ENCODE measurements at places on chromosomes 3 and 15. TPM values are rescaled to one million over a fixed set of nuclear protein-coding genes. Genes with fewer than 3 reads are reported as not detected.

- no peaks in the 10 kb centered on the region for H3K36me3 ChIP-seq
- peak overlapping the region; percentile 51 for H3K27ac ChIP-seq
- H3K27me3 ChIP-seq: no peaks in the 10 kb centered on the region
- H3K4me1 ChIP-seq: peaks cover 43% of the 10 kb centered on the region
- no peak overlapping the region for H3K4me3 ChIP-seq
Measured at GRCh38 chr3:177595530-177596188, 398.4 kb upstream of the TBL1XR1 start.

DNA sequence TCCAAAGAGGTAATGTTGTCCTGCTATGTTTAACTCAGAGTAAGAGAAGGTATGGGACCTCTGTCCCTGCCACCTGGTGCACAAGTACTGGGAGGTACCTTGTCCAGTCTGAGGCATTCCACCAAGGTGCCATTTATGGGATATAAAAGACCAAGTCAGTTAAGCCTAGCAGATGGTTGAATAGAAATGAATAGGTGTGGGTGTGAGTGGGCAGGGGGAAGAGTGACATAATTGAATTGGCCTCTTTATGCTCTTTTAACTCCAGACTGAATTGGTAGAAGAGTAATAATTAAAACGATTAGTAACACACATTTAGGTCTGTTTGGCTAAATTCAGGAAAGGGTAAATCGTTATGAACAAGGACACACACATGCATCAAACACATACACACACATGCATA is 562 bp downstream of the ADGRG7 start:
- no peak overlapping the region for H3K27ac ChIP-seq
- H3K4me3 ChIP-seq: no peak overlapping the region
- H3K4me1 ChIP-seq: no peaks in the 10 kb centered on the region
- H3K36me3 ChIP-seq: no peaks in the 10 kb centered on the region
- no peak for DNase-seq

DNA sequence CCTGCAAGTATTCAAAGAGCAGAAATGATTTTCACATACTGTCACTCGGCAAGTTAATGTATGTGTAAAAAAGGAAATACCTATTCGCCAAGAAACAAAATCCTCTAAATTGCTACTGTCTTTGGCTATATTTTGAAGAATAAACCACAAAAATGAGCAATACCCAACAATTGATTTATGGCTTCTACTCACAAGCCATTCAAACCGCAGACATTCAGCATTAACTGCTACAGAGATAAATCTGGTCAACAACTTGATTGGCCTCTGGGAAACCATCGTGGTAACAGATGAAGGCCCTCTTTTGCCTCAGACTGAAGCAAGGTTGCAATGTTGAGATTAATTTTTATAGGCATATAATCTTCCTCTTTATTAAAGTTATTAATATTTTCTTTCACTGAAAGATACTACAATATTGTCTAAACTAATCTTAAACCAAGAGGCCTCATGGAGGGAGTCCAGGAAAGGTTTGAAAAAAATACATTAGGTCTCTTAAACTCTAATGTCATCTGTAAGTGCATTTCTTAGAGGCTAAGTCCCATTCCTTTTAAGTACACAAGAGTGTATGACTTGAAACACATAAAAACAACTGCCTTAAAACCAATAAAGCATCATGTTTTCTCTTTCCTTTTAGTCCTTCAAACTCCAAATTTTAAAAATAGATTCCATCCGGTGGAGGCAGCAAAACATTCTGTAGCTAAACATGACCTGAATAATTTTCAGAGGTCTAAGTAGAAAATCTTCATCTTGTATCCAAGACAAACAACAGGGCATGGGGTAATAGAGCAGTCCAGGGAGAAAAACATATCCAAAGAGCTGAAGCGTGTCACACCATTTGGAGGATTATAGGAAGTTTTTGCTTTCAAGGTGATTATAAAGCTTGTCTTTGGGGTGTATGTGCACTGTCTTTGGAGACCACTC is 162.4 kb upstream of the TGFBR2 start:
- H3K4me3 ChIP-seq: no peak overlapping the region
- peaks cover 48% of the 10 kb centered on the region for H3K4me1 ChIP-seq
- no peaks in the 10 kb centered on the region for H3K36me3 ChIP-seq
- H3K27me3 ChIP-seq: no peaks in the 10 kb centered on the region
- DNase-seq: no peak

GRCh38 chr3:129688271-129688895 is 81.9 kb upstream of the PLXND1 start:
- DNase-seq: peak; percentile 88
- H3K36me3 ChIP-seq: no peaks in the 10 kb centered on the region
- peaks cover 21% of the 10 kb centered on the region for H3K4me1 ChIP-seq
- H3K4me3 ChIP-seq: peak overlapping the region; percentile 28

DNA sequence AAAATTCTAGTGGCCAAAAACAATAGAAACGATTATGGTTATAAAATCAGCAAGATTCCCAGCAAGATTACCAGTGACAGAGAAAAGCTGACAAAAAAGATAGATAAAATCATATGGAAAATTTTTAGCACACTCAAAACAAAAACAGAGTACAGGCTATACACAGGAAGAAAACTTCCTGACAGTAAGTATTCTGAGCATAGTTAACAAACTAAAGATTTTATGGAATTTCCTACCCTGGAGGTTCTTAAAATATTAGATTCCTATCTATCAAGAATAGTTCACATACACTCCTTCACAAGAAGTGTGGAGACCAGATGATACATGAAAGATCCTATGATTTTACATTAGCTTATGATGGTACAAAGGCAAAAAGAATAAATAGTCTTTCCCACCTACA is 50.8 kb downstream of the ZNF148 start:
- no peaks in the 10 kb centered on the region for H3K27me3 ChIP-seq
- DNase-seq: no peak
- no peak overlapping the region for H3K4me3 ChIP-seq
- no peak overlapping the region for H3K27ac ChIP-seq
- H3K36me3 ChIP-seq: no peaks in the 10 kb centered on the region

- no peak overlapping the region for H3K27ac ChIP-seq
- H3K36me3 ChIP-seq: no peaks in the 10 kb centered on the region
- H3K27me3 ChIP-seq: no peaks in the 10 kb centered on the region
- DNase-seq: no peak
- H3K4me3 ChIP-seq: no peak overlapping the region
- peaks cover 16% of the 10 kb centered on the region for H3K4me1 ChIP-seq
Measured at GRCh38 chr15:39183164-39183881, 397.6 kb upstream of the THBS1 start.

GRCh38 chr15:95698951-95699350 is 631.5 kb upstream of the NR2F2 start:
- H3K27ac ChIP-seq: no peak overlapping the region
- H3K4me1 ChIP-seq: no peaks in the 10 kb centered on the region
- H3K36me3 ChIP-seq: no peaks in the 10 kb centered on the region
- H3K4me3 ChIP-seq: no peak overlapping the region
- no peak for DNase-seq
- no peaks in the 10 kb centered on the region for H3K27me3 ChIP-seq

- no peak for DNase-seq
- H3K4me3 ChIP-seq: no peak overlapping the region
Measured at GRCh38 chr3:51333021-51333420, 52.1 kb upstream of the MANF start.

GRCh38 chr3:140636406-140637138 is 41.3 kb upstream of the TRIM42 start:
- H3K4me1 ChIP-seq: no peaks in the 10 kb centered on the region
- no peaks in the 10 kb centered on the region for H3K27me3 ChIP-seq
- no peak for DNase-seq

DNA sequence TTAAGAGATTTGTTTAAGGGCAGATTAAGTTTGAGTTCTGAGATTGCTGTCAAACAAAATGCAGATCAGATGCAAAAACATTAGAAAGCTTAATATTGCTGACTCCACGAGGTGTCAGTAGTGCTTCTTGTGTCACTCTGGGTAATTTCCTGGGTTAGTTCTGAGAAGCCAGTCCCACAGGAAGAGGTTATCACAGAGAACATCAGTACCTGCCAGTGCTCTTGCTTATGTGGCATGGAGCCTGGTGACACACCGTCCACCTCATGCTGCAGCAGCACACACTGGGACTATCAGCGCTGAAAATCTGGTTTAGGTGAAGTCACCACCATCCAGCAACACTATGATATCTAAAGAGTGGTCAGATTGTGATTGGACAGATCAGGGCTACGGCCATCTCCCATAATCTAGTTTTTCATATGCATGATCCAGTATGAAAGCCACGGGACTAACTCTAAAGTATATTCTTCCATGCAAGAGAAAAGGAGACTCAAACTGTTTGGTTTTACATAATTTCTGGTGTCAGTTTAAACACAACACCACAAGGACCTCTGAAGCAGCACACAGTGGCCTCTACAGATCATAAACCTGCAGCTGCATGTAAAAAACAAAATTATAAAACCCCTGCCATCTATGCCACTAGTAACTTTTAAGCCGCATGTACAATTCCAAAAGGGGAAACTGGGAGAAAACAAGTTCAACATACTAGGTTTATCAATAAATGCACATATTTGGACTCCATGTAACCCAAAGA is 36.1 kb upstream of the MYO5C start:
- H3K4me1 ChIP-seq: no peaks in the 10 kb centered on the region
- H3K4me3 ChIP-seq: no peak overlapping the region
- H3K27ac ChIP-seq: no peak overlapping the region
- no peak for DNase-seq
- no peaks in the 10 kb centered on the region for H3K27me3 ChIP-seq

GRCh38 chr3:14534516-14535191 is 5.5 kb downstream of the GRIP2 start:
- no peaks in the 10 kb centered on the region for H3K4me1 ChIP-seq
- no peak overlapping the region for H3K4me3 ChIP-seq
- no peaks in the 10 kb centered on the region for H3K36me3 ChIP-seq
- no peaks in the 10 kb centered on the region for H3K27me3 ChIP-seq

- H3K27me3 ChIP-seq: no peaks in the 10 kb centered on the region
- no peak overlapping the region for H3K4me3 ChIP-seq
- DNase-seq: no peak
- H3K4me1 ChIP-seq: no peaks in the 10 kb centered on the region
- no peak overlapping the region for H3K27ac ChIP-seq
Measured at GRCh38 chr3:28726840-28727239, 378.2 kb upstream of the AZI2 start.

DNA sequence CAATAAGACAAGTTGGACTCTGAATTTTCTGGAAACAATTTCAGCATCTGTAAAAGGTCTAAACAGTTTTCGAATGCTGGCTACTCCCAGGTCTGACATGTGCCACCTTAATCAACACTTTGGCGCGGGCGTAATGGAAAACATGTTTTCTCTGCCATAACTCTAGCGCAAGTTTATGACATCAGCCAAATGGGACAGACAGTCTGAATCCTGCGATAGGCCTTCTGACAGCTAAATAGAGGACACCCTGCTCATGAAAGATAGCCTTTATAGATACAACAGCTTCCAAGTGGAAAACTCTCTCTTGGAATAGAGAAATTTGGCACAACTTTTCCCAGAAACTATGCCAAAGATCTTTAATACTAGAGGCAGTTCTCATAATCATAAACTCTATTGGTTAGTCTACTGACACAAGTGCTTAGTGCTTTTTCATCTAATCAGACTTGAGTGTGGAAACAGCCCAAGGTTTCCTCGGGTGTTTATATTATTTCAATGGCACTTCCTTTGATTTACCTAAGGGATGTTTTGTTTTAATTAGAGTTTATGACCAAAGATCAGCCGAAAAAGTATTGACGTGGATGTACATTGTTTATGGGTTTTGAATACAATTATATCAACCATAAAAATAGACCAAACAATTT is 120.1 kb upstream of the DPH6 start:
- no peaks in the 10 kb centered on the region for H3K36me3 ChIP-seq
- no peak overlapping the region for H3K4me3 ChIP-seq
- no peaks in the 10 kb centered on the region for H3K27me3 ChIP-seq
- H3K4me1 ChIP-seq: peaks cover 28% of the 10 kb centered on the region
- peak overlapping the region; percentile 56 for H3K27ac ChIP-seq

- no peak for DNase-seq
- no peaks in the 10 kb centered on the region for H3K27me3 ChIP-seq
- peaks cover 17% of the 10 kb centered on the region for H3K36me3 ChIP-seq
Measured at GRCh38 chr3:38133209-38133556, 3.7 kb downstream of the ACAA1 start.

DNA sequence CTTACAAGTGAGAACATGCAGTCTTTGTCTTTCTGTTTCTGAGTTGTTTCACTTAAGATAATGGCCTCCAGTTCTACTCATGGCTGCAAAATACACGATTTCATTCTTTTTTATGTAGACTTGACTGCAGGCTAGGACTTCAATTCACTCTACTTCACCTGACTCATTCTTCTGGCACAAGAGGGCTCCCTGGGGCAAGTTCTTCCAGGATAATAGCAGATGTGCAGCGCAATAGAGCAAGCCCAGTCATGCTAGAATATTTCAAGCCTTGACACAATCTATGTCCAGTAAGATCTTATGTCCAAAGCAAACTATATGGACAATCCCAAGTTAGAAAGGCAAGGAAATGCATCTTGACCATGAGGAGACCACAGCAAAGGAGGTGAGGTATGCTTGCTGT is 211.7 kb upstream of the GADL1 start:
- H3K27ac ChIP-seq: no peak overlapping the region
- DNase-seq: no peak
- no peaks in the 10 kb centered on the region for H3K27me3 ChIP-seq
- no peaks in the 10 kb centered on the region for H3K4me1 ChIP-seq

DNA sequence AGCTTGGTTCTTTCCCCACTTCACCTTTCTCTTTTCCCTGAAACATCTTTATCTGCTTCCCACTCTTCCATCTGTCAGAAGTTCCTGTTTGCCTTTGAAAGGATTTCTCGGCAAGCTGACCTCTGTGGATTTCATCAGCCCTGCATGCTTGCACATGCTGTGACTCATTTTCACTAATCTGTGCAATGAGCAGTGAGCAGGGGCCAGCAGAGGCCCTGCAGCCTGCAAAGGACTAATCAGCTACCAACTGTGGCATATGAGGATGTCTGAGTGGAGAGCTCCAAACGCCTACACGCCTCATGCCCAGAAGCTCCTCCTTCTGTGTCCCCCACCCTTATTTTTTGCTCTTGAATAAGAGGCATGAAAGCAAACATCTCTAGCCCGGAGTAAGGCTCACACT is 333.0 kb upstream of the SEMA6D start:
- H3K27me3 ChIP-seq: no peaks in the 10 kb centered on the region
- no peak overlapping the region for H3K4me3 ChIP-seq
- no peaks in the 10 kb centered on the region for H3K36me3 ChIP-seq
- H3K4me1 ChIP-seq: no peaks in the 10 kb centered on the region

DNA sequence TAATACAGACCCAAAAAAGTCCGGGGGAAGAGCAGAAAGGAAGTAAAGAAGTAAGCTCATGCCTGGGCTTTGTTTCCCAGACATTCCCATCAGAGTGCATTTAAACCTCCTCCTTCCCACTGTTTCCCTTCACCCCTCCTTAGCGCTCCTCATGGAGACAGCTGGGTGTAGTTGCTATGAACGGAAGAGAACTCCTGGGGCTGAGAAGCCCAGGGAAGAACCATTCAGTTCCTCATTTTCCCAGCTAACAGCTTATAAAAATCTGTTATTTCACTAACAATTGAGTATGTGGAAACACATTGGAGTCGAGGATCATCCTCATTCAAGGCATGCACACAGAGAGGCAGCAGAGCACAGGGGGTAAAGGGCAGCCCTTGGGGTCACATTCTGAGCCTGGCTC is 299.3 kb downstream of the SHQ1 start:
- no peak overlapping the region for H3K4me3 ChIP-seq
- H3K36me3 ChIP-seq: no peaks in the 10 kb centered on the region
- H3K27ac ChIP-seq: no peak overlapping the region
- no peaks in the 10 kb centered on the region for H3K27me3 ChIP-seq

SCN11A gene
- 0.82 TPM for total RNA-seq

ISLR gene
- total RNA-seq: 97.0 TPM

MUC20 gene
- total RNA-seq: 11.0 TPM

NIPA2 gene
- 21.6 TPM for total RNA-seq
